ENCODE measurements at places on chromosomes 2 and 18. TPM values are rescaled to one million over a fixed set of nuclear protein-coding genes. Genes with fewer than 3 reads are reported as not detected.
A peak's percentile ranks its signal among the peaks of the same experiment; 100 is the strongest.

The SH3RF3 gene
- 4.1 TPM for total RNA-seq

The PHLPP1 gene
- 14.8 TPM for total RNA-seq

The REG3G gene
- not detected for total RNA-seq

The APLF gene
- total RNA-seq = 5.5 TPM

The DSG2 gene
- total RNA-seq = 8.7 TPM

The FAM110C gene
- 4.2 TPM for total RNA-seq

The CXCR4 gene
- 67.5 TPM for total RNA-seq

The SLC8A1 gene
- total RNA-seq = 21.8 TPM

The UGT1A10 gene
- total RNA-seq = not detected

The ADGRF3 gene
- total RNA-seq = 0.30 TPM

The R3HDM1 gene
- 9.0 TPM for total RNA-seq

The IL36G gene
- total RNA-seq = not detected

The INSIG2 gene
- total RNA-seq = 10.5 TPM

The CFC1 gene
- not detected for total RNA-seq

The VWC2L gene
- not detected for total RNA-seq

The UGT1A6 gene
- 0.33 TPM for total RNA-seq

The SRD5A2 gene
- total RNA-seq = 0.61 TPM

The CGREF1 gene
- 1.0 TPM for total RNA-seq

DNA sequence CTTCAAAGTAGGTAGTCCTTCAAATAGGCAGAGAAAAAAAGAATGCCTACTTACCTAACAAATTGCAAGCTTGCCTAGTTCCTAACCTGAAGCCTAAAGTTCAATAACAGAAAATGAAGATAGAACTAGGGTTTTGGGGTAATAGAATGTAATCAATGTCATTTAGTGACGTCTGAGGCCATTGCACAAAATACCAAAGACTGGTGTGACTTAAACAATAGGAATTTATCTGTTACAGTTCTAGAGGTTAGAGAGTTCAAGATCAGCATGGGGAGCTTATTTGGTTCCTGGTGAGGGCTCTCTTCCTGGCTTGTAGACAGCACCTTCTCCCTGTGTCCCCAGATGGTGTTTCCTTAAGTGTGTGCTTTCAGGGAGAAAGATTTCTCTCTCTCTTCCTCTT, 4.7 kb upstream of the NPC1 start:
- DNase-seq = no peak

DNA sequence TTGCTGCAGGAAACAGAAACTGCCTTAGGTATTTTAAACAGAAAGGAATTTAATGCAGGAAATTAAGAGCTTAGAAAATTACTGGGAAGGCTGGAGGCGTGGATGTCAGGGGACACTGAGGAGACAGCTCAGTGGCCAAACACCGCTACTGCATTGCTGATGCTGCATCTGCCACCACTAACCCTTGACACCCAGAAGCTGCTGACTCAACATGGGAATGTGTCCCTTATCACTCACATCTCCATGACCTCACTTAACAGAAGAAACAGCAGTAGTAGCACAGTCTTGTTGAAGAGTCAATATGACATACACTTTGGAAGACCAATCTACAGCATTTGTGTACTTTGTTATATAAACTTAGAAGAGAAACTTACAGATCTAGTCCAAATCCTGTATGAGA, 906.1 kb downstream of the SLC4A3 start:
- no peak for DNase-seq

GRCh38 chr2:36564377-36564930, 33.5 kb downstream of the FEZ2 start:
- DNase-seq = no peak

DNA sequence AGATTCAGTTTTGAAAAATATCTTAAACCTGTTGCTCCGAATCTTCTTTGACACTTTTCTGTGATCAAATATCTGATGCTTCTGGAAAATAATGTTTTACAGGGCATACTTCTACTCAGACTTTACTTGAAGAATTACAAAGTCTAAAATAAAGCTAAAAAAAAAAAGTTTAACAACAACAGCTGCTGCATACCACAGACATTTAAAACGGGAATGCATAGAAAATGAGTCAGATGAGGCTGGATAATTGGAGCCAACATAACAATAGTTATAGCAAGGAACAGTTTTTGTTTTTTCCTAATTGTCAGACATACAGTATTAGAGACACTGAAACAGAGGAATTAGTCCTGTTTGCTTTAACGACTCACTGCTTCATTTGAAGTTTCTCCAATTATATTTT, 1090.2 kb downstream of the SUCLG1 start:
- no peak for DNase-seq

GRCh38 chr2:61421611-61422010, 49.3 kb downstream of the USP34 start:
- peak; percentile 78 for DNase-seq

- DNase-seq = no peak
These were observed 36.0 kb downstream of the PCBP1 start for GRCh38 chr2:70123051-70123828.

- DNase-seq = no peak
These were observed 740.1 kb downstream of the PLCL1 start for GRCh38 chr2:198544461-198544860.

GRCh38 chr18:75378376-75379315, 48.9 kb downstream of the SMIM21 start:
- DNase-seq = no peak

- DNase-seq = no peak
These were observed 210.2 kb downstream of the NCK2 start for GRCh38 chr2:105954891-105955290.

- DNase-seq = no peak
These were observed 14.9 kb downstream of the PROKR1 start for GRCh38 chr2:68658266-68658665.

GRCh38 chr18:57081899-57082298, 65.0 kb upstream of the BOD1L2 start:
- DNase-seq = no peak

GRCh38 chr18:3454365-3455089, 4.6 kb downstream of the TGIF1 start:
- no peak for DNase-seq

GRCh38 chr2:124450481-124450880, 425.4 kb downstream of the CNTNAP5 start:
- DNase-seq = no peak

- DNase-seq = no peak
These were observed 231.7 kb downstream of the ZNF516 start for GRCh38 chr18:76263046-76264005.

GRCh38 chr18:5464251-5464650, 79.5 kb downstream of the EPB41L3 start:
- DNase-seq = no peak

DNA sequence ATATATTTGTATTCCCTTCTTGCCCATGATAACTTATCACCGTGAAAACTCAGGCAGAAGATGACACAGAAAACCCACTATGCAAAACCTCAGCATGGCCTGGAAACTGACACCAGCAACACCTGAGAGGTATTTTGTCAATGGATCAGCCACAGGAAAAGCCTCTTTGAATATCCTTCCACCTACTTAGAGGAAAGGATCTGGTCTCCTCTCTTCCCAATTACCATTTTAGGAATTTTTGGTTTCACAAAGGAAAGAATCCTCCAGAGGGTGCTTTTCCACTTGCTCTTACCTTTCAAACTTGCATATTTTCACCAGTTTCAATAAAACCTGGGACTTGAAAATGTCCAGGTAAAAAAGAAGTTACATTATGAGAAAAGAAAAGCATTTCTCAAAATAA, 20.0 kb upstream of the MEIS1 start:
- no peak for DNase-seq

GRCh38 chr2:238513346-238513745, 86.6 kb downstream of the ASB1 start:
- peak; percentile 62 for DNase-seq

DNA sequence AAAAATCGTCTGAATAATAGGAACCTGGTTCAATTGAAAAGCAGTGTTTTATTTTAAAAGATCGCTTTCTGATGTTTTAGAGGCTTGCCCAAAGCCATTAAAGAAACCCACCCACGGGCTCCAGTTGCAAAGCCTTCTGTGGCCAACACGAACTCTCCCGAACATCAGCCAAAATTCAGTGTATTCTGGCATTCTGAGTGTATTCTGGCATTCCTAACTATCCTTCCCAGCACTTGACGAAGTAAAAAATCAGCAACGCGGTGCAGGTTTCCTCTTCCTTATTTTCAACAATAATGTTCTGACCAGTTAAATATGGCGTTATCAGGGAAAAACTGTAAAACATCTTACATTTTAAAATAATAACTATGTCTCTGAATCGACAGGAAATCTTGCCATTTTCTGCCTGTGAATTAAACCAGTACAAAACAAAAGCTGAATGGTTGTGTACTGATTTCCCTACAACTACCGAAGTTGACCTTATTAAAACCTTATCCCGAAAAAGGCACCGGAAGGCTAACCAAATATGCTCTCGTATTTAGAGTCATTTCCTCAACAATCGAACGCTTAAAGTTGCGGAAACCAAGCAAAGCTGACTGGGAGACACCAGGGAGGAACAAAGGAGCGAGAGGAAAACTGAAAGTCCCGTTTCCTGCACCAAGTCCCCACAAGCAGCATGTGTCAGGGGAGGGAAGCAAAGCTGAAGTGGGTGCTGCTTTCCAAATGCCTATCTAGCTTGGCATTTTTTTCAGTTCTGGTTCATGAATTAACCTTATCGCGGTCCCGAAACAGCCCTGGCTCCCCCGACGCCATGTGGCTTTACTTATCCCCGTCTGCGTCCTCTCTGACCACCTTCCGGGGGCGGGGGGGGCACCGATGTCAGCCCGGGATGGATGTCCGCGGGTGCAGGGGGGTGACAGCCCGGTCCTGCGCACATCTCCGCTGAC, 44.3 kb downstream of the ZNF516 start:
- peak; percentile 51 for DNase-seq

DNA sequence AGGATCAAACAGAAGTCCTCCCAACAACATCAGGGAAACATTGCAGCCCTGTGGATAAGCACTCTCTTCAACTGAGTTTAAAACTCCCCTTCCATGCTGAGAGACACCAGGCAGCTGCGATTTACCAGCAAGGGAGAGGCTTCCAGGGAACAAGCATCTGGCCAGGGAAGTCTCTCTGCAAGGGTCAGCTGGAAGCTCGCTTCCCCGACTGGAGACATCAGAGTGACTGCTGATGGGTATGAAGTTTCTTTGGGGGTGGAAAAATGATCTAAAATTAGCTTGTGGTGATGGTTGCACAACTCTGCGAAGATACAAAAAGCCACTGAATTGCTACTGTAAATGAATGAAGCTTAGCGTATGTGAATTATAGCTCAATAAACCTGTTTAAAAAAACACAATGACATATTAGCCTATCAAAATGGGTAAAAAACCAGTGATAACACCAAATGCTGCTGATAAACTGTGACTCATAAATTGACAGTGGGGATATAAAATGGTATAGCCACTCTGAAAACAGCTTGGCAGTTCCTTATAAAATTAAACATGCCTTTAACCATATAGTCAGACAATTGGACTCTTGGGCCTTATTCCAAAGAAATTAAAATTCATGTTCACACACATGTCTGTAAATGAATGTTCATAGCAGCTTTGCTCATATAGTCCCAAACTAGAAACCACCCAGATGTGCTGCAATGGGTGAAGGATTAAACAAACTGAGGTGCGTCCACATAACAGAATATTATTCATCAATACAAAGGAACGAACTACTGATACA, 1082.0 kb downstream of the SOCS6 start:
- DNase-seq = no peak

- DNase-seq = no peak
These were observed 18.4 kb upstream of the EVA1A start for GRCh38 chr2:75579186-75579585.

GRCh38 chr2:69890881-69891280, 2.9 kb upstream of the SNRNP27 start:
- DNase-seq = no peak

DNA sequence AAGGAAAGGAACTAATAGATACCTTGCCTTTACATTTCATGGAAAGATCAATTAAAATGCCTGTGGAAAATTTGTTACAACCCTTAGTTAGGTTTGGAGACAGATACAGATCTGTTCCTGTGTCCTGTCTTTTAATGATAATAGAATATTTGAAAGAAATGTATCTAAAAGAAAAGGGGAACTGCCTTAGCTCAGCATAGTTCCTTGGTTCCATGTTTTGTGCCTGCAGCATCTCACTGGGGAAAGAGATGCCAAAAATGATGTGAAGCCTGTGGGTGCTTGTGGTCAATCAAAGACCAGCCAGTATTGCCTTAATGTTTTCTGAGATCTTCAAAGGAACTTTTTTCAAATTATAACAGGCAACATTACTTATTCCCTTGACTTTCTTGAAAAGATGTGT, 147.6 kb downstream of the ADCYAP1 start:
- no peak for DNase-seq

GRCh38 chr2:234826681-234827080, 125.1 kb upstream of the SH3BP4 start:
- no peak for DNase-seq

All from upper lobe of left lung (tissue), 6 donors.